H4 (cell line): ENCODE measurements at places on chromosomes 6 and 20. TPM values are rescaled to one million over a fixed set of nuclear protein-coding genes. Genes with fewer than 3 reads are reported as not detected.
A peak's percentile ranks its signal among the peaks of the same experiment; 100 is the strongest.

- peak; percentile 75 for DNase-seq
Measured at GRCh38 chr6:17042422-17043147, 59.3 kb upstream of the STMND1 start.

DNA sequence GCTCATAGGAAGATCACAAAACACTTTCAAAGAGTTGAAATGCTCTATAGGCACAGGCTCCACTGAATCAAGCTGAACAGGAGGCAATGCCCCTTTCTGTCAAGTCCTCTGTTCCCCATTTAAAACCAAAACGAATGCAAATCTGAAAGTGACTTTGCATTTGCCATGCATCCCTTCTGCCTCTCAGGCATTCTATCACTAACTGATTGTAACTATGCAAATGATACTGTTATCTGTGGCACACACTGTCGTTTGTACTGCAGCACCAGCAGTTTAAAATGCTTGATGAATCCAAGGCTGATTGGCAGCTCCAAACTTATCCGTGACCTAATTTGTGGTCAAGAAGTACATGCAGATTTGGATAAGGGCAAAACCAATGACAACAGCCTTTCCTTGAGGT, 1067.5 kb upstream of the MAP3K7 start:
- no peak for DNase-seq

DNA sequence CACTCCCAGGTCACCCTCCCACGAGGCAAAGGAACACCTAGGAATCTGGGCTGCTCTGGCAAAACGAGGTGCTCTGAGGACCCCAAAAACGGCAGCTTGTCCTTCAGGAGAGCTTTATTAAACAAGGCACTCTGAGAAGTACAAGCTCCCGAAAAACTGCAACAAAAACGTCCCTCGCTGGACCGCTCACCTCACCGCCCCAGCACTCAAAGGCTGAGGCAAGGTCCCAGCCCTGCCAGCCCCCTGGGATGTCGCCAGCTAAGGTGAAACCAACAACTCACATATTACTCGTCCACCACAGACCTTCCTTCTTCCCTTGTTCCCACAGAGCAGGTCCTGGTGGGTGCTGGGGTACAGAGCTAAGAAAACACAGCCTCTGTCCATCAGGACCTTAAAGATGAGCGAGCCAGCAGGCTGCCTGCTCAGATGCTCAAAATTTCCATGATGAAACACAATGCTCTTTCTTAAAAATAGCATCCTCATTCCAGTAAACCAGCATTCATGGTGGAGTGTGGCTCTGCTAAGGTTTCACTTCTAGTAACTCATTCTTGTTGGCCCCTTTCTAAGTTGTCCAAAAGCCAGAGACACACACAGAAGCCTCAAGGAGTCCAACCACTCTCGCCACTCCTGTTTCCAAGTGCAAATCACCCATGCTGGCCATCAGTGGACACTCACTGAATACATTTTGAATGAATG, 35.9 kb downstream of the ATP9A start:
- DNase-seq = no peak

GRCh38 chr6:3446184-3446583, 10.7 kb downstream of the SLC22A23 start:
- no peak for DNase-seq

GRCh38 chr6:110658631-110659211, 156.5 kb downstream of the CDK19 start:
- no peak for DNase-seq

GRCh38 chr6:113414511-113414910, 442.6 kb upstream of the MARCKS start:
- peak; percentile 56 for DNase-seq

The ZNF311 gene
- 1.2 and 3.0 TPM in 2 replicates for total RNA-seq

The TUBB2A gene
- 46.3 and 49.0 TPM in 2 replicates for total RNA-seq
